ENCODE measurements at places on chromosomes 11 and 22.
A peak's percentile ranks its signal among the peaks of the same experiment; 100 is the strongest.

DNA sequence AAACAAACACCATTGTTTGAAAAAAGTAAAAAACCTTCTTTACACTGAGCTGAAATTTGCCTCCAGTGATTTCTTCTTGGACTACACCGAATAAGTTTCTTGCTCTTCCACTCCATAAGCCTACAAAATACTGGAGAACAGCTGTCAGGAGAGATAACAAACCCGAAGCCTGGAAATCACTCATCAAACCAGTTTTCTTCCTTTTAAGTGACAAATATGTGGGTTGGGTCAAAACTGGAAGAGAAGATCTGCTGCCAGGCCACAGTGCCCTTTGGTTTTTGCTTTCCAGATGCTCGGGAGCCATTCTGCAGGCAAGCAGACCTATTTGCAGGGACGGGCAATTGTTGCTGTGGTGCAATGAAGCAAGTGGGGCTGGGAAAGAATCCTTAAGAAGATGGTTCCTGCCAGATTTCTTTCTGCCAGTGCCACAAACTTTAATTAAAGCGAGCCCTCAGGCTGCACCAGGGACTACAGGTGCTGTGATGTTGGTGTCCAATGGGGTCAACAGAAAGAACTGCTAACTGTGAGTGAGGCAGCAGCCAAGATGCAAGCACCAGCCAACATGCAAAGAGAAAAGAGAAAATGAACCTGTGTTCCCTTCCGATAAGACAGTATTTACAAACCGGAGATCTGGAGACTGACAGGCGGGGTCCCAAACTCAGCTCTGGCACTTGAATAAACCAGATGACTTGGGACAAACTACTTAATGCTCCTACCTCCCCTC is 44.8 kb upstream of the SMCO4 start:
- DNase-seq, result no peak

DNA sequence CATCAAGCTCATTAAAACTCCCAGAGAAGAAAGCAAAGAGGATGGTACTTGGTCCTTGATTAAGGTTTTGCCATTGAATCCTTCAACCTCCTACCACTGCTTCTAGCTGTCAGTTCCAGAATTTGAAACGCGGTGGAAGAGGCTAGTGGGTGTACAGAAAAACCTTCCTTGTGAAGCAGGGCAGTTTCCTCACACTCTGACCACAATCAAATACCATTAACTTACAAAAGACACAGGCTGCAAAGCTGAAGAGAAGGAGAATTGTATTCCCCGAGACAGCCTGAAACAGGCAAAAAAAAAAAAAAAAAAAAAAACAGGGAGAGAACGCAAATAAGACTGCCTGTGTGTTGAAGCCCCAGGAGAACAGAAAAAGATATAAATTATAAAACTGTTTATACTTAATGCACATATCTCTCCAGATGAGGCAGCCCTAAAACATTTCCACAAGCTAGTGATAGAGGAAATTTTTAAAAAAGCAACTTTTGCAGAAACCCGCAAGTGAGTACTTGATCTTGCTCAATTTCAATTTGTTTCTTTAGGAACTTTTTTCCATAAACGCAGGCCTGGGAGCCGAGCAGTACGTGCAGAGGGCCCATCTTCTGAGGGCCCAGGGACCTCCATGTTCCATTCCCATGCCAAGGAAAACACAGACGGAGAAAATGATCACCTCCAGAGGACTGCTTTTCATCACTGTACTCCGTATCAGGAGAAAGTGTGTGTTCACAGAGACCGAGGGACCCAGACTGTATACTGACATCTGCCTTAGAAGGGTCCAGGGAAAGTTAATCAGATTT is 218.7 kb upstream of the BLID start:
- DNase-seq, result no peak

DNA sequence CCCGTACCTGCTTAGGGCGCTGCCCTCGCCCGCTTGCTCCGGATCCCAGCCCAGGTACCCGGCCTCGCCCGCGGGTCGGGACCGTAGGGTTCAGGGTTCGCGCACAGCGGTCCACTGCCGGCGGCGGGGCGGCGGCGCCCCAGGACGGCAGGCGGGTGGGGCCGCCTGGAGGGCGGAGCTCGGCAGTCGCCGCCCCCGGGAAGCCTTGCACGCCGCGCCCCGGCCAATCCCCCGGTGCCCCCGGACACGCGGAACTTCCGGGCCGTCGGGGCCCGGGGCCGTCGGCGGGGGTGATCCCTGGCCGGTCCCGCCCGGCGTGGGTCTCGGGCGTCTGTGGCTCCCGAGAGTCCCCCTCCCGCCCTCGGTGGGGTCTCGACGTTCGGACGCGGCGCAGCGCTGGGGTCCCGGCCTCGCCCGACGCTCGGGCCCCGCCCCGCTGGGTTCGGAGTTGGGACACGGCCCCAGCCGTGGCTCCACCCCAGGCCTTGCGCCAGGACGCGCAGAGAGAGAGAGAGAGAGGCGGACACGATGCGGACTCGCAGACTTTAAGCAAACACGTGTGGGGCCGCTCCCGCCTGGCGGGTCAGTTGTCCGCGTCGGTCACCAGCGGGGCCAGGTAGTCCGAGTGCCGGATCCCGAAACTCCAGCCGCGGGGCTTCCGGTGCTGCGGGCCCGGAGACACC is at the start of gene TYMP:
Gene TYMP, minus strand, starts transcription at position 116 of the 683 bp plus-strand sequence. CDS start 303 bp downstream, outside the sequence.
- DNase-seq, result peak; percentile 52

GRCh38 chr11:35085531-35086165 is 53.3 kb upstream of the CD44 start:
- no peak for DNase-seq

GRCh38 chr11:2963761-2964160 is 28.4 kb downstream of the NAP1L4 start:
- DNase-seq, result no peak

- no peak for DNase-seq
Measured at GRCh38 chr22:47400701-47401591, 638.5 kb downstream of the TBC1D22A start.

GRCh38 chr11:27599217-27599616 is 92.6 kb upstream of the LIN7C start:
- no peak for DNase-seq

GRCh38 chr11:46130286-46130940 is 9.2 kb upstream of the PHF21A start:
- DNase-seq, result no peak

- DNase-seq, result no peak
Measured at GRCh38 chr11:12829131-12829530, 154.9 kb downstream of the TEAD1 start.

DNA sequence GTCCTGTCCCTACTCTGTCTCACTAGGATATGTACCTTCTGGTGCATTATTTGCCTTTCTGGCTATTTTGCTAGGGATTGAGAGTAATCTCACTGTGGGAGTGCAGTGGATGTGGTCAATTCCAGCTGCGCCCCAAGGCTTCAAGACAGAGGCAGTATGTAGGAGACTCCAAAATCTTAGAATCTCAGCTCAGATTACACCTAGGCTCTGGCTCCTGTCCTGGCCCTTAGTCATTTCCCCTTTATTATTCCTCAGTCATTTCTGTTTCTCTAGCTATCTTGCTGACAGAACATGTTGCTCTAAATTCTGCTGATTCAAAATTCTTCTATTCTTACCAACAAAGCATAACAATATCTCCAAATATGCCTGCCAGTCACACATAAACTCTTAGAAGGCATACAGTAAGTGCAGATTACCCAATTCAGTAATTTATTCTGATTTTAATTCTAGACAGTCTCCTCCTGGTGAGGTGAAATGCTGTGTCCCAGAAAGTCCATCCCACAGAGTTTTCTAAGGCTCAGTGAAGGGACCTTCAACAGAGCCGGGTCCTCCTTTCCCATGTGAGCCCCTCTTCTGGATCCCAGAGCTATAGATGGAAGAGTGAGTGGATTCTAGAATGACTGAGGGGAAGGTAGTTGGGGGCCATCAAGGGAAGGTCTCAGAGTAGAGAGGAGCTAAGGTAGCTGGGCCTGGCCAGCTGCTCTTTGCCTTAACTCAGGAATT is 24.3 kb upstream of the GLYATL1 start:
- no peak for DNase-seq

DNA sequence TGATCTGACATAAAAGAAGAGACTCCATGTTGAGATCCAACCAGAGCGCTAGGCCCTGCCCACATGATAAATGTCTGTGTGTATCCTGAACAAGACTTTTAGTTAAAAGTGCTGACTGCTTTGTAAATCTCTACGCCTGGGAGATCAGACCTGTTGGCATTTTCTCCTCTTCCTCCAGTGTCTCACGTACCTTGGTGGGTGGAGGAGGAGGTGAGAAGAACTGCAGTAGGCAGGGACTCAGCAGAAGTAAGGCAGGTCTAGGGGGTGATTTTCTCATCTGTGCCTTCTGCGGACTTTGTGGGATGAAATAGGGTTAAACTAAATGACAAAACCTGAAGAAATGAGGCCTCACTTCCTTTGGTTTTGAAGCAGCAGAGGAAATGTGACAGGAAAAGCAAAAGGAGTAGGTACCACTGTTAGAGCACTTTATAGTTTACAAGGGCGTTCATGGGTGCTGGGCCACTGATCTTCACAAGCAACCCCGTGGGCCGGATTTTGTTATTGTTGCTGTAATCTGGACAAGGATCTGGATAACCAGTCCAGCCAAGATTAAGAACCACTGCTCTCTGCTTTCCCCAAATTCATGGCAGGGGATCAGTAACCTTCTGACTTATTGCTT is 36.7 kb upstream of the PLET1 start:
- no peak for DNase-seq

GRCh38 chr11:64799623-64800302 is 3.3 kb downstream of the MAP4K2 start:
- DNase-seq, result no peak

GRCh38 chr11:20029193-20029592 is 131.1 kb downstream of the DBX1 start:
- DNase-seq, result no peak

DNA sequence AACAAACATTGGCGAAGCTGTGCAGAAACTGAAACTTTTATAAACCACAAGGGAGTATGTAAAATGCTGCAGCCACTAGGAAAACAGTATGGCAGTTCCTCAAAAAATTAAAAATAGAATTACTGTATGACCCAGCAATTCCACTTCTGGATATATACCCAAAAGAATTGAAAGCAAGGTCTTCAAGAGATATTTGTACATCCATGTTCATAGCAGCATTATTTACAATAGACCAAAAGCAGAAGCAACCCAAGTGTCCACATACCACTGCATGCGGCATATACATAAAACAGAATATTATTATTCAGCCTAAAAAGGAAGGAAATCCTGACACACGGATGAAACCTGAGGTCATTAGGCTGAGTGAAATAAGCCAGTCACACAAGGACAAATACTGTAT is 85.8 kb downstream of the RELT start:
- DNase-seq, result peak; percentile 14

GRCh38 chr11:27041141-27041899 is 705 bp downstream of the BBOX1 start:
- no peak for DNase-seq

- DNase-seq, result no peak
Measured at GRCh38 chr11:12121011-12121410, 10.6 kb downstream of the MICAL2 start.

DNA sequence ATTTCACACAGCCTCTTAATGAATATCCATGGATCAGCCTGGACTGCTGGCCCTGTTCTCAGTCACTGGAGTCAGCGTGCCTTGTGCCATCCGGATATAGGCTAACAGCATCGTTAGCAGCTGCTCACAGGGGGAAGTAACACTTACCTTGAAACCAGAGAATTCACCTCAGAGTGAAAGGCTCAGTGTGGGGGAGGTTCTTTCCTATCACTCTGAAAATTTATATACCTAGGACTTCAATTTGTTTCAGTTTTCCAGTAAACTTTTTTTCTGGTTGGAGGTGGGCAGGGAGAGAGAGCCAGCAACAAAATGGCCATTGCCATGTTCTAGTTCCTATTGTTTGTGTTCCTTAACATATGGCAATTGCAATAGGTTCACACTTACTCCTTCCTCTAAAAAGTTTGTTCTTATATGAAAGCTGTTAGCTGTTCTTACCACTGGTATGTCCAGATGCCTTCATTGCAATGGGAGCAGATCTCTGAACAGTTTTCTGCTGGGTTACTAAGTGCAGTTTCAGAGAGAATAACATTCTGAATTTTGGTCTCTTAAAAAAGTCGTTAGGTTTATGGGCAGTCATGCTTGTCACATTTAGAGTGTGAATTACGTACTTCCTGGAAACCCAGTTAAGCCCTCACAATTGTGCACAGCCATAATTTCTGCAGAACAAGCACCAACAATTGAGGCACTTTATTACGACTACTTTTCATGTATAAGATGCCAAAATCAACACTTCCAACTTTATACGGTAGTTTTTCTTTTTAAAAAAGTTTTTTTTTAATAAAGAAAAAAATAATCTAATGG is 247.6 kb downstream of the CADM1 start:
- DNase-seq, result no peak

- no peak for DNase-seq
Measured at GRCh38 chr11:26608507-26609146, 36.6 kb upstream of the MUC15 start.
